RPMI7951 (cell line): ENCODE measurements at places on chromosomes 7 and 10. TPM values are rescaled to one million over a fixed set of nuclear protein-coding genes. Genes with fewer than 3 reads are reported as not detected.

DNA sequence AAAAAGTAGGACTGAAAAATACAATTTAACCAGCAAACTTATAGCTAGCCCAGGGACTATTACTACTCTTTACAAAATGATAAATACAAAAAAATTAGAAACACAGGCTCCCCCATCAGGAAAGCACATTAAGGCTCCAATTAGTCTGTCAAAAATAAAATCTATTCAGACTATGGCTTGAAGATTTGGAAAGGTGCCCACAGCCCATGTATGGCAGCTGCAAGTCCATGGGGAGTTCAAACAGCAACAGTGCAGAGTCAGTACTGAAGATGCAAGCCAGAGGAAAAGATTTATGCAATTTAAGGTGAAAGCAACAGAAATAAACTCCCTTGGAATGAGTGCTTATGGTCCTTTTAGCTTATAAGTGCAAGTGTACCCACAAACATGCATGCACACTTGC, 29.7 kb downstream of the IMMP2L start:
- no peak for DNase-seq

GRCh38 chr7:135150072-135150782, 2.4 kb downstream of the TMEM140 start:
- DNase-seq, result no peak

DNA sequence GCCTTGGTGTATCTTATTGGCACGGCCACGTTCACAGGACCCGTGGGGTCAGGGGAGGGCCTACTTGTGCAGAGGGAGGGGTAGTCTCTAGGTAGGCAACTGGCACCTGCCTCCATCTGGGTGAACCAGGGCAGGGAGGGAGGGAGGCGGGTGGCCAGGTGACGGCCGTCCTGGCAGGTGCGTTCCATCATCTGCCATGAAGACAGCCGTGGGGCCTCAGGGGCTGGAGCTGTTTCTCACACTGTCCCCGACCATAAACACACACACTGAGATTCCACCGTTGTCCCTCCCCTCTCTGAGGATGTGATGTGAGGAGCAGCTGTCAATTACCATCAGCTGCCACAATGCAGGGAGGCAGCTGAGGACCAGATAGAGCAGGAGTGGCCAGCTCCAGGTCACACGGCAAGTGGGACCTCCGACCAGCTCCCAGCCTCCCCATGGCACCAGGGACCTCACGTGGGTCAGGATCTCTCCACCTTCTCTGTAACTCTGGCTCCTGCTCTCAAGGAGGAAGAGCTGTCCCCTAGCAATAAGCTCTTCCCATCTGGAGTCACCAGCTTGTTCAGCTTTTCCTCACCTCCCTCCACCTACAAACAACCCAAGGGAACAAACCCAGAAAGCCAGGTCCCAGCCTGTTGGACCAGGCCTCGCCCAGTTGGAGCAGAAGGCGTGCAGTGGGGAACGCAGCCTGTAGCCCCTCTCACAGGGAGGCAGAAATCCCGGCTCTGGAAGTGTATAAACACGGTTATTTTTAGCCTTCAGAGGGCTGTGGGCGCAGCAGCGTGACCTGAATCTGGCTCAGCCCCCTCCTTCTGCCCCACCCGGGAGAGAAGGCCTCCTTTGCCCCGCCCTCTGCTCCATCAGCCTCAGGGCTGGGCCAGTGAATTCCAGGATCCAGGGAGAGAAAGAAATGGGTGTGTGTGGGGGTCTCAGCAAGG, 33.1 kb downstream of the ZMIZ1 start:
- peak; percentile 82 for DNase-seq

- DNase-seq, result no peak
Observed at GRCh38 chr10:49200854-49201253, 12.7 kb upstream of the TMEM273 start.

GRCh38 chr7:140390466-140391190, 7.7 kb downstream of the SLC37A3 start:
- DNase-seq, result peak; percentile 69

GRCh38 chr10:103820101-103821062, 35.0 kb downstream of the SH3PXD2A start:
- no peak for DNase-seq

- no peak for DNase-seq
Observed at GRCh38 chr7:81560708-81561107, 209.1 kb downstream of the HGF start.

- DNase-seq, result peak; percentile 40
Observed at GRCh38 chr10:61793760-61794703, 107.5 kb upstream of the ARID5B start.

DNA sequence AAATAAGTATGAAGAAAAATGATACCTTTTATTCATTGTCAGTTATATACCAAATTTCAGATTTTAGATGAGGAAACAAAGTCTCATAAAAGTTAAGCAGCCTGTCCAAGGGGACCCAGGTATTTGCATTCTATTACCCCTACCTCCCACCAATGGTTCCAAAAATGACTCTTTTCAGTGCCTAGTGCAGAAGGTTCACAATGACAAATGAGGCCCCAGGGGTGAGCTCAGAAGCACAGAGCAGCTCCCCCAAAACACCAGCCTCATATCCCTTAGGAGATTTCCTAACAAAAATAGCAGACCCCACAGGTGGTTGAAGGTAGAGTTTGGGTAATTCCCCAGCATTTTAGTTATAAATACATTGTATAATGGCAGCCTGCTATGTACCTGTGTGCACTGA, 168.6 kb downstream of the REEP3 start:
- no peak for DNase-seq

GRCh38 chr10:26213157-26213800, 3.3 kb upstream of the GAD2 start:
- DNase-seq, result no peak

DNA sequence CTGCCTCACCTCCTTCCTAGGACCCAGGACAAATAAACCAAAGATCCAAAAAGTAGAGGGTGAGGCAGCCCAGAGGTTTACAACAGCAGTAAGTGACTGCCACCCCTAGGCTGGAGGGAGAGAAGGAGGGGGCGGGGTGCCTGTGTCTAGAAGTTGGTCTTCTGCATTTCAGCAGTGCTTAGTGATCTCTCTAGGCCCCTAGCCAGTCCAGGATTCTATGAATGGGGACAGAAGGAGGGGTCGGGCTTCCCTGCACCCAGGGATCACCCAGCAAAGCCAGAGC, 62.8 kb upstream of the KDM7A start:
- DNase-seq, result no peak

GRCh38 chr7:132133501-132133900, 442.8 kb downstream of the PLXNA4 start:
- no peak for DNase-seq

- DNase-seq, result no peak
Observed at GRCh38 chr7:94325122-94325475, 69.6 kb upstream of the COL1A2 start.

DNA sequence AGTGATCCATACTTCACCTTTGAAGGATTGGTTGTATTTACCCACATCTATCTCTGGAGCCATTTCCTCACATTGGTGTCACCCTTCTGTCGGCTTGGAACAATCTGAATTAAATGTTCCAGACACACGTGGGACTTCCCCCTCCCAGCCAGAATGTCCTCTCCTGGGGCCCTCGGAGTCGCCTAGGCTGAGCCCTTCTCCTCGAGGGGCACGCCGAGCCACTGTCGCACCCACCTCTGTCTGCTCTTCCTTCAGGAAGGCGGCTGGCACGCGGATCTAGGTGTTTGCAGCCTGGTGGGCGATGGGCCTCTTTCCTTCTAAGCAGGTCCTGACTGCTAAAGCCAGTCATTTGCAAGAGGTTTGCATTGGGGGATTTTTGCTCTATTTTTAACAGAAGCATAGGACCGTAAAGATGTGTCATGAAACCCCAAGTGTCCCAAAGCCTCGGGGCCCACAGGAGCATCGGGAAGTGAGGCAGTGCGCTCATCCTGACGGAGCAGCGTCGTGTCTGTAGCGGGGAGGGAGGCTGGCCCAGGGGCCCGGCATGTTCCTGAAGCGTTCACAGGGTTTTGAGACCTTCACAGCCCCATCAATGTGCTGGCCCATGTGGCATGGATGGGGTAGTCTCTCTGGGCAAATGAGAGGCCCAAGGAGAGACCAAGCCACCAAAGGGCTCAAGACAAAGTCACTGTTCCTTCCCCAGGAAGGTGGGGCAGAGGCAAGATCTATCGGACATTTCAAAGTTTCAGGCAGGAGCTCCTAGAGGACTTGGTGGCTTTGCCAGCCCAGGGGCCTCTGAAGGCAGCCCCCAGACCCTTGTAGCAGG, 86.7 kb downstream of the RGS10 start:
- DNase-seq, result no peak

- DNase-seq, result no peak
Observed at GRCh38 chr7:116614499-116615262, 57.3 kb upstream of the MET start.

GRCh38 chr7:85341973-85342372, 155.1 kb upstream of the SEMA3D start:
- no peak for DNase-seq

DNA sequence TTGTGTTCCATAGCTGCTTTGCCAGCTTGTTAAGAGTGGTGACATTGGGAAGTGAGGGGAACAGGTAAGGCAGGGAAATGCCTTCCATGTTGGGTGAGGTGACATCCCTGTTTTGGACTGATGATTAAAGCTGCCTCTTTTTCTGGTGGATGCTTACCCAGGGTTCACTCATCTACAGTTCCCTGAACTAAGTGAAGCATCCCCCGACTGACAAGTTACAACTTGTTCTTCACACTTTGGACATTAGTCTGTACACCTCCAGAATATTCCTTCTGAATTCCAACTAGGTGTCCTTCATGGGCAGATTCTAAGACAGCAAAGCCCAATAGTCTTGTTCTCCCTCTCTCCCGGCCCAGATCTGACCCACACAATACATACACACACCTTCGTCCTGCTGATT, 63.4 kb downstream of the HDAC9 start:
- DNase-seq, result no peak

DNA sequence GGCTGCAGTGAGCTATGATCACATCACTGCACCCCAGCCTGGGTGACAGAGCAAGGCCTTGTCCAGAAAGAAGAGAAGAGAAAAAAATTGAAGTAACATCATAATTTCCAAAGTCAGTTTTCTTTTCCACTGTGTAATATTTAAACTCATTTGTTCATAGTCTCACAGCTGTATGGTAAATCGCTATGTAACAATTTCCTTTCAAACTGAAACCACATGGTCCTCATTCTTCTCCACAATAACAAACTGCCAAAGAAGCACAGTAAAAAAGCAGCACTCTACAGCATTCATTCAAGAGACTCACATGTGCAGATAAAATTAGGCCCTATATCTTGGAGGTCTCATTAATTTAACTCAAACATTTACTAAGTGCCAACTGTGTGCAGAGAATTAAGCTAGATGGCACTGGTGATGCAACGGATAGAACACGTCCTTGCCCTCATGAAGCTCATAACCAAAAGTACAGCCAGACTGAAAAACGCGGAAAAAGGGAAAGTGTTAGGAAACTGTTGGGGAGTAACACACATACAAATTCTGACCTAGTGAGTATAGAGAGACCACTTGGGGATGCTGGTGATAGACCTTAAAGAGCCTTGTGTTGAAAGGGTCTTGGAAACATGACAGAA, 174.0 kb upstream of the KCTD7 start:
- DNase-seq, result no peak

DNA sequence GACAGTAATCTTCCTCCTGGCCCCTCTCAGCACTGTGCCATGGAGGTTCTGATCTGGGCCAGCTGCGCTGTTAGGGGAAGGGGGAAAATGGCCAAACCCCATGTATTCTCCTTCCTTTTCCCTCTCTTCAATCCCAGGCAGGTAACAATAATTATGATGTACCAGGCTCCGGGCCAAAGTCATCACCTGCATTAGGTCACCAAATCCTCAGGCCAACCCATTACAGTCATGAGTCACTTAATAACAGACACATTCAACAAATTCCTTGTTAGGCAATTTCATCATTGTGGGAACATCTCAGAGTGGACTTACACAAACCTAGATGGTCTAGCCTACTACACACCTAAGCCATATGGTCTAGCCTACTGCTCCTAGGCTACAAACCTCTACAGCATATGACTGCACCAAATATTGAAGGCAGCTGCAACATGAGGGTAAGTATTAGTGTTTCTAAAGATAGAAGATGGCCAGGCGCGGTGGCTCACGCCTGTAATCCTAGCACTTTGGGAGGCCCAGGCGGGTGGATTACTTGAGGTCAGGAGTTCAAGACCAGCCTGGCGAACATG, 2.2 kb upstream of the HSPB1 start:
- DNase-seq, result peak; percentile 60

DNA sequence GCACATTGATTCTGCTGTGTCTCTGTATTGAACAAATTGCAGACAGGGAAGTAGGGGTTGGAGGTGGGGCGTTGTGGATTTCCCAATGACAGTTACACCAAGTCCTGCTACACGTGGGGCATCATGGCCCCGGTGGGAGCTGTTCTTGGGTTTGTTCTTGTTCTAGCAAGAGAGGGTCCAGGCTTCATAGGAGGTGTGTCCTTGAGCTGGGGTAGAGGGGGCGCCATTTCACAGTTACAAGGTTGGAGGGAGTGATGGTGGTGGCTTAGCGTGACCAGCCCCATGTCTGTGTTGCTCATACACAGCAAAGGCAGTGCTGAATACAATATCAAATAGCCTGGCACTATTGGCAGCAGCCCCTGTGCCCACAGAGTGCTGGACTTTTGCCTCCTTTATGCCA, 15.7 kb downstream of the SH2D4B start:
- DNase-seq, result no peak

GRCh38 chr7:36487756-36488336, 98.2 kb downstream of the ANLN start:
- peak; percentile 61 for DNase-seq

The SPDYE2 gene
- total RNA-seq, result not detected in 2 replicates

The FAM24B gene
- total RNA-seq, result 3.4 and 5.9 TPM in 2 replicates

The C10orf67 gene
- total RNA-seq, result not detected in 2 replicates

The NXPH1 gene
- total RNA-seq, result not detected in 2 replicates

The ZNF438 gene
- total RNA-seq, result 5.2 and 7.6 TPM in 2 replicates

The C7orf33 gene
- not detected in 2 replicates for total RNA-seq

The SLC13A4 gene
- total RNA-seq, result not detected in 2 replicates

The CYP2C18 gene
- total RNA-seq, result not detected in 2 replicates

The XRCC2 gene
- total RNA-seq, result 7.9 and 8.3 TPM in 2 replicates

The ZP3 gene
- total RNA-seq, result 5.5 and 6.1 TPM in 2 replicates

The SCRN1 gene
- 112 and 118 TPM in 2 replicates for total RNA-seq

The AEBP1 gene
- 73.7 and 79.7 TPM in 2 replicates for total RNA-seq

The KCNMA1 gene
- total RNA-seq, result 33.7 and 47.7 TPM in 2 replicates
